G401 (cell line): ENCODE measurements at places on chromosomes 4 and X. TPM values are rescaled to one million over a fixed set of nuclear protein-coding genes. Genes with fewer than 3 reads are reported as not detected.

YY2 gene
- total RNA-seq = not detected in 2 replicates

OPHN1 gene
- 1.7 and 3.9 TPM in 2 replicates for total RNA-seq

GRCh38 chr4:3202836-3203820 lies 45.8 kb upstream of the MSANTD1 start:
- peak; percentile 25 for DNase-seq

- no peak for DNase-seq
These were observed 368.8 kb downstream of the GASK1B start for GRCh38 chr4:157803845-157804521.

GRCh38 chrX:57289089-57289488 lies 2.6 kb downstream of the FAAH2 start:
- DNase-seq = no peak

DNA sequence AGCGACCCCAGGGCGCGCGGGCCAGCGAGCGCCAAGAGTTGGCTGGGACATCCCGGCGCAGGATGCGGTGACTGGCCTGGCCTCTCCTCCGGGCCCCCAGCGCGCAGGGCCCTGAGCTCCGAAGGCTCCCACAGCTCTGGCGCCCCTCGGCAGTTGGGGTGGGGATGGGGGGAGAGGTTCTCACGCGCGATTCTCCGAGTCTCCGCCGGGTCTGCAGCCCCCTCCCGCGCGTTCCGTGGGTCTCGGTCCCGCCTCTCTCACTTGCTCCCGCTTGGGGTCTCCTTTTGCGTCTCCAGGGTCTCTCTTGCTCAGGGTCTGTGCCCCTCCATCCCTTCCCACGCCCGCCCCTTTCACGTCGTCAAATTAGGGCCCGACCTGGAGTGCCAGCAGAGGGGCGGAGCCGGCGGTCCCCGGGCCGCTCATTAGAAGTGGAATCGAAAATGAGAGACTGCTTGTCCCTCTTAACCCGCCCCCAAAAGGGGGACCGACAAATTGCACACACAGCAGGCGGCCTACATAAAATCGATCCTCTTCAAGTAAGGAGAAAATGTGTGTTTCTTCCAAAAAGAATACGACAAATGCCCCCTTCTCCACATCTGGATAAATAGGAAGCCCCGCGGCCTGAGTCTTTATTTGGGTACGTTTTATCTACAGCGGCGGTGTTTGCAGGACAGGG lies 877 bp upstream of the NKX1-1 start:
- no peak for DNase-seq
